CD8-positive, alpha-beta memory T cell (primary cell): ENCODE measurements at places on chromosomes 4 and X.

GRCh38 chr4:80206111-80206510, 8.8 kb downstream of the PRDM8 start:
- no peaks in the 10 kb centered on the region for H3K27me3 ChIP-seq
- DNase-seq = no peak
- no peaks in the 10 kb centered on the region for H3K36me3 ChIP-seq

DNA sequence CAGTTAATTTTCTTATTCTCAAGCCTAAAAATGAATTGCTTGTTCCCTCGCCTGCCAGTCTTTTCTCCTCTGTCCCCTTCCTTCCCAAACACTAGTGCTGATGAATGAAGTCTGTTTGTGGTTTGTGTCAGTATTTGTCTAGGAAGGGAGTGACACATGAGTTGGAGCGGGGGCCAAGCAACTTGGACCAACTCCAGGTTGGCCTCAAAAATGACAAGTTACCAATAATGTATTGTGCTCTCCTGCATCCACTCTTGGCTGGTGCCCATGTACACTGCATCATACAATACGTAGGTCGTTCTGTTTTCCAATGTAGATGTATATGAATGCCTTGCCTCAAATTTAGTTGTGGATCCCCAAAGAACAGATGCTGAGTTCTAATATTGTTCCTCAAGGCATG, 223.0 kb upstream of the GPC4 start:
- no peak overlapping the region for H3K27ac ChIP-seq
- no peaks in the 10 kb centered on the region for H3K36me3 ChIP-seq
- H3K4me3 ChIP-seq = no peak overlapping the region
- H3K27me3 ChIP-seq = no peaks in the 10 kb centered on the region
- no peaks in the 10 kb centered on the region for H3K4me1 ChIP-seq
- no peak for DNase-seq

DNA sequence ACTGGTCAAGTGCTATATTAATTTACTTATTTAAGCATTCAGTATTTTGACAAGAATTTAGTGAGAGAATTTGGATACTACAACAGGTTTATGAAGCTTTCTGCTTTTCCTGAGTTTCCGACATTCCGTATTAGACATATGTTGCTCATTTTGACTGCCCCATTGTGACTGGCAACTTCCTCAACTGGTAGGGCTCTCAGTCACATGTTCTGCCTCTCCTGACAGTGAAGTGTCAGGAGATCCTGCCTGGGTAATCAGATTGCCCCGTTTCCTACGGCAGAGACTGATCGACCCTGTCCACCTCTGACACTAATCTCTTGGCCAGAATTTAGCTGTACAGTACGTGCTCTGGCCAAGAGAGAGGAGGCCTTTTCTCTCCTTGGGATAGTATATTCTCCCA, 49.5 kb downstream of the CLNK start:
- no peak overlapping the region for H3K4me3 ChIP-seq
- no peaks in the 10 kb centered on the region for H3K27me3 ChIP-seq
- H3K36me3 ChIP-seq = no peaks in the 10 kb centered on the region

GRCh38 chrX:109954955-109955354, 48.0 kb upstream of the TMEM164 start:
- H3K27ac ChIP-seq = no peak overlapping the region
- H3K27me3 ChIP-seq = no peaks in the 10 kb centered on the region
- no peaks in the 10 kb centered on the region for H3K4me1 ChIP-seq
- H3K36me3 ChIP-seq = no peaks in the 10 kb centered on the region
- DNase-seq = no peak

- no peak for DNase-seq
- H3K4me3 ChIP-seq = no peak overlapping the region
- H3K4me1 ChIP-seq = no peaks in the 10 kb centered on the region
- H3K36me3 ChIP-seq = no peaks in the 10 kb centered on the region
- H3K27me3 ChIP-seq = no peaks in the 10 kb centered on the region
Observed at GRCh38 chr4:16775411-16776154, 122.9 kb downstream of the LDB2 start.
